Nucleus accumbens (tissue), 56 donors: ENCODE measurements at places on chromosomes 3 and 15.
A peak's percentile ranks its signal among the peaks of the same experiment; 100 is the strongest.

DNA sequence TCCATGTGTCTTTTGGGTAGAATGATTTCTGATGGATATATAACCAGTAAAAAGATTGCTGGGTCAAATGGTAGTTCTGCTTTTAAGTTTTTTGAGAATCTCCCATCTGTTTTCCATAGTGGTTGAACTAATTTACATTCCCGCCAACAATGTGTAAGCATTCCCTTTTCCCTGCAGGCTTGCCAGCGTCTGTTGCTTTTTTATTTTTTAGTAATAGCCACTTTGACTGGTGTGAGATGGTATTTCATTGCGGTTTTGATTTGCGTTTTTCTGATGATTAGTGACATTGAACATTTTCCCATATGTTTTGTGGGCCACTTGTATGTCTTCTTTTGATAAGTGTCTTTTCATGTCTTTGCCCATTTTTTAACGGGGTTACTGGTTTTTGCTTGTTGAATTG lies 36.3 kb upstream of the MB21D2 start:
- DNase-seq = no peak

- no peak for DNase-seq
These were observed 34.5 kb downstream of the P3H2 start for GRCh38 chr3:190086191-190086590.

DNA sequence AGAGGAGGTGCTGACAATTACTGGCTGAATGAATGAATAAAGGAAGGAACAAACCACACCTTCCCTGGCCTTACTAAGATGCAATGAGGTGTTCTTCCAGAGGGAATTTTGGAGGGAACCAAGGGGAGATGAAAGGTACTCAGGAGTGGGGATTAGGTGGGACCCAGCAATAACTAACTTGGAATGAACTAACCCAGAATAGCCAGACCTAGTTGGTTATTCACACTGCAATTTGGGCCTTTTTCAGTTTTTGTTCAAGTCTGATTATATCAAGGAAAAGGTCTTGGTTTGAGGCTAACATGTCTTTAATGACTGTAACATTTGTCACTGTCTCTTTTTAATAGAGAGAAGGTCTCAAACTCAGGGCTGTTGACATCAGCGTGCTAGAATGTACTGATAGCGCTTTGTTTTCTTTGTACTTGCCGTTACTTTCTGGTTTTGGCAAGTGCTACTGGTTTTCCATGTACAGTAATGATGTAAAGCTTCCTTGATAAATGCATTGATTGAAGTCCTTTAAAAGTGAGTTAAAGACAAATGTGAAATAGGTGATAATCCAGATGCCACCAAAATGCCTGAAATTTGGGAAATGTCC lies 3.2 kb upstream of the PLXND1 start:
- no peak for DNase-seq

- no peak for DNase-seq
These were observed 230.9 kb upstream of the CD96 start for GRCh38 chr3:111311126-111311525.

DNA sequence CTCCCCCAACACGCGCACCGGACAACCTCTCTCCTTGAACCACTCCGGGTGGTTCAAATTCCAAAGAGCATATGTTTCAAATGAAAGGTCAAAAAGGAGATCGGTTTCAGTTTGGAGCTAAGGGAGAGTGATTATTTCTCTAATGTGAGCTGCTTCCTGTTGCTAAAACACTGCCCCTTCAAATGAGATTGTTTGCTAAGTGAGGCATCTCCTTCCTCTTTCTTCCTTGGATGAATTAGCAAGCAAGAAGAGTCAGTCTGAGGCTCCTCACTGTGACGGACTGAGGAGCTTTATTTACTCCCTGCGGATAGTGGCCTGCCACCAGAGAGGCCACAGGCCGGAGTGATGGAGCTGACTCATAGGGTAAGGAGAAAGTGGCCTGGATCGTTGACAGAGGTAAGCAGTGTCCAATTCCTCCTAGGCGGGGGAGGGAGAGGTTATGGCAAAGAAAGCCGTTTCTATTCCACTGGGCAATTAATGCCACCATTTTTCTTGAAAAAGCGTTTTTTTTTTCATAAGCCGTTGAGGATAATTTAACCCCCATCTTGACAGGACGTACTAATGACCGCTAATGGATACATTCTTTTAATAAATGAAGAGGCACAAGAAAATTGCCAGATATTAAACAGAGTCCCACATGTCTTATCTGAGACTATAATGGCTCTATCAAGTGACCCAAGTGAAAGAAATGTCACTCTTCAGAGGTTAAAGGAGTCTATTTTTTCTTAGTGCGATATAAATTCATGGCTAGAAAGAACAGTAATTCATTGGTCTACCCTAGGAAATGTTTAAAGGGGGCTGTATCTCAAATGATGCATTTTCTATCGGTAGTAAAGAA lies 167.0 kb upstream of the ANKRD28 start:
- peak; percentile 63 for DNase-seq

DNA sequence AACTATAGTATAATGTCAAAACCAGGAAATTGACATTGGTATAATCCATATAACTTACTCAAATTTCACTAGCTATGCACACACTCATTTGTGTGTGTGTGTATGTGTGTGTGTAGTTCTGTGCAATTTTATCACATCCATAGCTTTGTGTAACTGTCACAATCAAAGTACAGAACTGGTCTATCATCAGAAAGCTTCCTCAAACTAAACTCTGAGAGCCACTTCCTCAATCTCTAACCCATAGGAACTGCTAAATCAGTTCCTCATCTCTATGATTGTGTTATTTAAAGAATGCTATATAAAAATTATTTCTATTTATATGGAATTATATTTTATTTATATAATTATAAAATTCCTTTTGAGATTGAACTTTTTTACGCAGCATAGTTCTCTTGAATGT lies 18.1 kb downstream of the LNP1 start:
- no peak for DNase-seq

GRCh38 chr3:177449360-177450006 lies 252.2 kb upstream of the TBL1XR1 start:
- DNase-seq = no peak

GRCh38 chr3:13367728-13368127 lies 52.4 kb downstream of the NUP210 start:
- DNase-seq = no peak

DNA sequence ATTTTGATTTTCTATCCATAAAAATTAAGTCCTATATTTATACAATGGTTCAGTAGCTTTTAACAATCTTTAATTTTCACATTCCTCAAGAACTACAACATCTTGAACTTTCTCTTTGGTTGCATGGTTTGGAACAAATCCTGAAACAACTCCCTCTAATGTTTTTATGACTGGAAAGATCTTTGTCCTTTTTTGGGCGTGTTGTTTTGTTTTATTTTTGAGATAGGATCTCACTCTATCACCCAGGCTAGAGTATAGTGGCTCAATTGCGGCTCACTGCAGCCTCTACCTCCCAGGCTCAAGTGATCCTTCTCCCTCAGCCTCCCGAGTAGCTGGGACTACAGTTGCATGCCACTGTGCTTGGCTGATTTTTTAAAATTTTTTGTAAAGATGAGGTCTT lies 4.0 kb downstream of the STX19 start:
- no peak for DNase-seq

DNA sequence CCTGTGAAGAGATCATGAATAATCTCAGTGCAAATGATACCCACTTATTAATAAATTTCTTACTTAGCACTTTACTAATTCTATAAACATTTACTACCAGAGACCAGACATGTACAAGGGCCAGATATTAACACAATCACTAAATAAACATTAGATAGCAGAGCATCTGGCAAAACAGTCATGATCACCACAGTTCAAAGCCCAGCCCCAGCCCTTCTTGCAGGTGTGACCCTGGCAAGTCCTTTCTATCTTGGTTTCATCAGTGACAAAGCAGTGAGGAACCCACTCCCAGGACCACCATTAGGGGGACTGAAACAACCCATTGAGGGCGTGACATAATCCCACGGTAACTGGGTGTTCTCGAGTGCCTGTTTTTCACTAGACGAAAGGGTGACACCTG lies 11.6 kb downstream of the ZXDC start:
- DNase-seq = no peak

DNA sequence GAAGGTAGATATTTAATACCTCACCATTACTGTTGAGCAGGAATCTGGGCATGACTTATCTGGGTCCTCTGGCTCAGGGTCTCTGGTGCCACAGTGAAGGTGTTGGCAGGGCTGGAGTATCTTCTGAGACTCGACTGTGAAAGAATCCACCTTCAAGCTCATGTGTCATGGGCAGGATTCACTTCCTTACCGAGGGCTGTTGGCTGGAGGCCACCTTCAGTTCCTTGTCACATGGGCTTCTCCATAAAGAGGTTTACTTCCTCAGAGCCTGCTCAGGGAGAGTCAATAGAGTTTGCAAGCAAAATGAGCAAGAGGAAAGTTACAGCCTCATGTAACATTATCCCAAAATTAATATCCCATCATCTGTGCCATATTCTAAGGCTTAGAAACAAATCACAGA lies 459.5 kb downstream of the NR2F2 start:
- DNase-seq = peak; percentile 0

- DNase-seq = no peak
These were observed 115.3 kb downstream of the POLR2M start for GRCh38 chr15:57821826-57822225.

DNA sequence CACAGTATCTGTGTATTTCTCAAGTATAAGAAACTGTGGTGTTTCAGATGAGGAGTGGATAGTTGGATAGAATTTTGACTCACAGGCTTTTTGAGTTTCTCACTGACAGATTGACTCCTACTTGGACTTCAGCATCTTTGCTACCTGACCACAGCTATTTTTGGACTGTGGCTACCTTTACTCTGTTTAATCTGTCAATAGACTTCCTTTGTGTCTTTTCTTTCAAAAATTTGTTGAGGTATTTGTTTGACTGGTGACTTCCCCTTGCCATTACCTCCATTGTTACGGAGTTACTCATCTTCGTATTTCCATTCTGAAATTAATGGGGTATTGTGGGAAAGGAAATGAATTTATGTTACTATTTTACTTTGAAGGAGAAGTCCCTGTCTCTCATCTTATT lies 123.8 kb downstream of the AGBL1 start:
- no peak for DNase-seq

DNA sequence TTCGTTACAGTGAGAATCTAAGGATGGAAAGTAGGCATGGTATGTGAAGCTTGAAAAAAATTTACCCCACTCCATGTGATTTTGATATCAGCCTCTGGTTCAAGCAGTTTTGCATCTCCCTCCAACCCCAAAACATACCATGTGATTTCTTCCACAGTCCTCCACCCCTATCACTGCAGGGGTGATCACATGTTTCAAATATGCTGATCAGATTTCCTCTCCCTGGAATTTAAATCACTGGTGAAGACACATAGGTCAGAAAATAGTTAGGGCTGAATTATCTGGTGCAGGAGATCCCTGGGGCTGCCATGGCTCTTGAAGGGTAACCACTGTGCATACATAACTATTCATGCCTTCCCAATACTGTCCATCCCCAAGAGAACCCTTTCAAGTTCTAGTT lies 119.7 kb upstream of the THRB start:
- no peak for DNase-seq

GRCh38 chr3:169868369-169868768 lies 1.4 kb downstream of the LRRC31 start:
- no peak for DNase-seq

GRCh38 chr3:52431459-52432223 lies 13.3 kb downstream of the SEMA3G start:
- DNase-seq = no peak

DNA sequence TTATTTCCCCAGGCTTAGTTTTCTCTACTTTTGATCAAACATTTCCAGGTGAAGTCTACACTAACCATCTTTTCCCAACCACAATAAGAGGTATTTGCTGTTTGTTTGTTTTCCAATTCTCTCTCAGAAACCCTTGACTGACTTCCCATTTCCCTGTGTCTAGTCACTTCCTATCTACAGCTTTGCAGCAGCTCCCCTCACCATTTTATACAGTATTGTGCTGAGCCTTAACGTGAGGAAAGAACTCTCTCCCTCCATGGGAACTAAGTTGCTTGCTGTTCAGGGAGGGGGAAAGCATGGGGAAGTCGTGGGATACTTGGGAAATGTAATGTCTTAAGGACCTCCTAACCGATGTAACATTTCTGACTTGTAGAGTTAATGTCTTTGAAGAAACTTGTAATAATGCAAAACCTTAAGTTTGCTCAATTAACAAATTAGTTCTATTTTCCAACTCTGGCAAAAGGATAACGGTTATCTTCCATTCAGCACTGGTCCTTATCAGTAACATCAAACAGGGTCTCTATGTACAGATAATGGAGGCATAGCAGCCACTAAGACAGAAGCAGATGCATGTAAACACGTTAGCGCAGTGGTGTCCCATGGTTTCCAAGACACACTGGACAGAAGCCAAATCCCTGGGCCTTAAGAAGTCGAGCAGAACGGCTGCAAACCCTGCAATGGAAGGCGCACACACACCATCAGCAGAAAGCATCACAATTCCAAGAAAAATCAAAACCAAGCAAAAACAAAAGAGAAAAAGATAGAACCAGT lies 39.7 kb downstream of the NPTN start:
- DNase-seq = no peak

DNA sequence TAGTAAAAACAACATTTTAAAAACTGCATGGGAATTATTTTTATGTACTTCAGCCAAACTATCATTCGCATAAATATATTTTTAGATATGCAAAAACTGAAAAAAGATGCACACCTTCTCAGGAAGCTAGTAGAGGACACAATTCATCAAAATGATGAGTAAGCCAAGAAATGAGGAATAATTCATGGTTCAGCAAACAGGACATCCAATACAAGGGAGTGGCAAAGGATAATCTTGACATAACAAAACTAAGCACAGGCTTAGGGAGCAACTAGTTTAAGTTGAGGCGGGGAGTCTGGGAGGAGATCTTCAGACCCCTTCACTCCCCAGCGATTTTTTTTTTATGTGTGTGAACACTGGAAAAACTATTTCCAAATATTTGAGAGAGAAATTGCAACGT lies 93.7 kb downstream of the ZNF280D start:
- DNase-seq = no peak
